ENCODE measurements at places on chromosomes 11 and 22. TPM values are rescaled to one million over a fixed set of nuclear protein-coding genes. Genes with fewer than 3 reads are reported as not detected.

TTC36 gene
- total RNA-seq = 0.60 TPM

KCNQ1 gene
- total RNA-seq = 0.09 TPM

POU2AF3 gene
- not detected for total RNA-seq

OTOG gene
- not detected for total RNA-seq

LRRC32 gene
- 117 TPM for total RNA-seq

Data from endothelial cell of umbilical vein (primary cell).